ENCODE measurements at places on chromosomes 16 and 17.

GRCh38 chr16:54655121-54655590 lies 275.5 kb upstream of the IRX5 start:
- no peak for DNase-seq

- no peak for DNase-seq
Observed at GRCh38 chr16:69938981-69939820, 11.9 kb upstream of the CLEC18A start.

DNA sequence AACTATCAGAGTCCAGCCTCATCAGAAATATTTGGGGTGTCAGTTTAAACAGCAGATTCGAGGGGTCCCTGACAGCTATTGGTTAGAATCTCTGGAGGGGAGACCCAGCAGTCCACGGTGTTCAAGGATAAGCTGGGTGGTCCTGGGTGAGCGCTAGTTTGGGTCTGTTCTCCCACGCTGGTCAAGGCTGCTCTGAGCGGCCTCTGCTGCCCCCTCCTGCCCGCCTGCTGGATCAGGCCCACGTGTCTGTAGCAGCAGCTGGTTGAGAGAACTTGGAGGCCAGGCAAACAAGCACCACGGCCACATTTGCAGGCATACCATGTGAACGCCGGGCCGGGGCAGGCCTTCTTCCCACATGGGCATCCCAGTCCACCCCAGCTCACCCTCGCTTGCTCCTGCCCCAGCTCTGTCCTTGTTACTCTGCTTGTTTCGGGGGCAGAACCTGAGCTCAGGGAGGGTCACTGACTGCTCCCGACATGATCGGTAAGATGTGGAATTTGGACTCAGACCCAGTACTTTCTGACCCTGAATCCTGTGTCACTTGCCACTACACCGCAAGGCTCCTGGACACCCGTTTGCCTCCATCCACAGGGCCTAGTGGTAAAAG lies 7.4 kb downstream of the FOXF1 start:
- DNase-seq: no peak

GRCh38 chr16:70522216-70523075 lies 908 bp downstream of the COG4 start:
- no peak for DNase-seq

DNA sequence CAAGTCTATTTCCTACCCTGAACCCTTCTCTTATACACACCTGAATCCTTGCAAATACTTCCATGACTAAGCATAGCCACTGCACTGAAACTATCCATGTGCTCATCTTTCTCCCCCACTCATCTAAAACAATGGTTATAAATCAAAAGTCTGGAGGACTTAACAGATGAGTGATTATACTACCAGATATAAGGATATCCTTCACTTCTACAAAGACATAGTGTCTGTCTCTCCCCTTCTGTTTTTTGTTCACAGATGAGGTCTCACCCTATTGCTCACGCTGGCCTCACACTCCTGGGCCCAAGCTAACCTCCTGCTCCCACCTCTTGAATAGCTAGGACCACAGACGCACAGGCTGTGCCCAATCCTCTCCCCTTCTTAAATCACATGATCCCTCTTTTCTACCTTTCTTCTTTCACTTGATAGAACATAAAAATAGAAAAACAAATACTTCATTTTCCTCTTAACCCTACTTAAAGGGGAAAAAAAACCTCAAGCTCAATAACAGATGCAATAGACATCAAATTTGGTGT lies 19.2 kb downstream of the CEP112 start:
- no peak for DNase-seq

- DNase-seq: no peak
Observed at GRCh38 chr16:82672676-82673075, 45.9 kb downstream of the CDH13 start.

DNA sequence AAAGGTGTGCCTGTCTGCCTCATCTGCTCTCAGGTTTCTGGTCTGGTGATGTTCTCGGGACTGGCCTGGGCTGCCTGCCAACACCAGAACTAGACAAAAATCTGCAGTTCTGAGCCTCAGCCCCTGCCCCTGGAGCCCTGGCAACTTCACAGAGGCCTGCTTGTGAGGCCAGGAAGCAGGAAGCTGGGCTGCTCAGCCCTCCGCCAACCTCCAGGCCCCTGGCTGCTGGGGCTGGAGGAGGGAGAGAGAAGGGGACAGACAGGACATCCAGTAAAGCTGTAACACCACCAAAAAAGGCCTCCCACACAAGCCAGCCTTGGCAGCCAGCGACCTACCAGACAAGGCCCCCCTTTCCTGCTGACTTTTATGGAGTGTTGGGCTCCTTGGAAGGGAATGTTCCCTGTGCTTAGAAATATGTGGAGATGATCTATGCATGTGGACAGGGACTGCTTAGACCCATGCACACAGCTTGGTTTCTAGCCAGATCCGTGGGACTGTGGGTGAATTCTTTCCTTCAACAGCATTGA lies 157.6 kb downstream of the XYLT1 start:
- DNase-seq: no peak

DNA sequence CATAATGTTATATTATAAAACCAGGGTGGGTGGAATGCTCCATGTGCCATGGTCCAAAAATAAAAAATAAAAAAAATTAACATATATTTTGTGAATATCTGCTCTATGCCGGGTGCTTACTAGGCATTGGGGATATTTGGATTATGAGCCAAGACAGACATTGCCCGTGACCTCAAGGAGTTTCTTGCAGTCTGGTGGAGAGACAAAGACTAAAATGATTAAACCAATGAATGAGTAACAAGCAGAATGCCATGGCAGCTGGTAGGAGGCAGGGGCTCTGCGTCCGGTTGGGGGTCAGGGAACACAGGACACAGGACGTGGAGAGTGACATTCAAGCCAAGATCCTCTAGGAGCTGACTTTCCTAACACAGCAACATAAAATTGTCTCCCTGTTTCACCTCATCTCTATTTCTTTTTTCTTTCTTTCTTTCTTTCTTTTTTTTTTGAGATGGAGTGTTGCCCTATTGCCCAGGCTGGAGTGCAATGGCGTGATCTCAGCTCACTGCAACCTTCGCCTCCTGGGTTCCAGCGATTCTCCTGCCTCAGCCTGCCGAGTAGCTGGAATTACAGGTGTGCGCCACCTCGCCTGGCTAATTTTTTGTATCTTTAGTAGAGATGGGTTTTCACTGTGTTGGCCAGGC lies 35.4 kb downstream of the RGS9 start:
- DNase-seq: no peak

GRCh38 chr17:36011201-36011600 lies 6.6 kb downstream of the CCL23 start:
- no peak for DNase-seq

- DNase-seq: no peak
Observed at GRCh38 chr16:27238016-27238587, 30.5 kb downstream of the NSMCE1 start.

DNA sequence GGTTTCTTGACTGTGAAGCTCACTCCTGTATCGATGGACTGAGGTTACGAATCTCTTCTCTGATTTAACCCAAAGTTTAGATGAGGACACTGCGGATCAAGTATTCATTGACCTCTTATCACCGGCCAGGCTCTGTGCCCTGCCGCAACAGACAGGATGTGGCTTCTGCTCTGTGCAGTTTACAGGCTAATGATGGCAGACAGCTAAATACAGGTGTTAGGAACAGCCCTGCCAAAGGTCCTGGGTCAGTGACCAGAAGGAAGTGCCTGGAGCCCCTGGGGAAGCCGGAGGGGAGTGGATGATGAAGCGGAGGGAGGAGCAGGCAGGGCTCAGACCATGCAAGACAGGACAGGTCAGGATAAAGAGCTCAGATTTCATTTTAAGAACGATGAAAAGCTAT lies 44.4 kb downstream of the HAPSTR1 start:
- no peak for DNase-seq

DNA sequence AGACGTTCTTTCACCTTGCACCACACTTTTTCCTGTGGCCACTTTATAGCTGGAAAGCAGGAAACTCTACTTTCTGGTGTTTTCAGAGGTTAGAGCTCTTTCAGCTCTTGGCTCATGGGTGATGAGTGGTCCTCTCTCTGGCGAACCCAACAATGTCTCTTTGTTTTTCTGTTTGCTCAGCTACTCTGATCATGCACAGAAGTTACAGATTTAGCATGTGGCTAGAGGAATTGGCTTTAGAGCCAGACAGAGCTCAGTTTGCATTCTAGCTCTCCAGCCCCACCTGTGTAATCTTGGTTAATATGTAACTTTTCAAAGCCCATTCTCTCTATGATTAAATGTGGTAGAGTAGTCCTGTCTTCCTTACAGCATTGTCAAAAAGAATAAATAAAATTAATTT lies 225.2 kb downstream of the HAPSTR1 start:
- no peak for DNase-seq

DNA sequence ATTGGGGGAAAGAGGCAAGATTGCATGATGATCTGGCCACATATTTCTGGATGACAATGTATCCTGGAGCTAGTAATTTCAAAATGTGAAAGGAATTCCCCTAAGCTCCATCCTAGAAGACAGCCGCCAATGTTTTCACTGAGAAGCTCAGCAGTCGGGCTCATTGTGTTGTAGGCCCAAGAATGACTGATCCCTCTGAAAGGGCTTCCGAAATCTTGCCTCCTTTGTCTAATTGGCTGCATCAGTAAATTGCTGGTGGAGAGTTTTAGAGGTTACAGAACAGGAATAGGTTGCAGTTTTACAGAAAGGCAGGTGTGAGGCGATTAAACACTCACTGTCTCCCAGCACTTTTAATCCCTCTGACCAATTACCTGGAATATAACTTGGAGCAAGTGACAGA lies 464.1 kb upstream of the SALL1 start:
- no peak for DNase-seq

DNA sequence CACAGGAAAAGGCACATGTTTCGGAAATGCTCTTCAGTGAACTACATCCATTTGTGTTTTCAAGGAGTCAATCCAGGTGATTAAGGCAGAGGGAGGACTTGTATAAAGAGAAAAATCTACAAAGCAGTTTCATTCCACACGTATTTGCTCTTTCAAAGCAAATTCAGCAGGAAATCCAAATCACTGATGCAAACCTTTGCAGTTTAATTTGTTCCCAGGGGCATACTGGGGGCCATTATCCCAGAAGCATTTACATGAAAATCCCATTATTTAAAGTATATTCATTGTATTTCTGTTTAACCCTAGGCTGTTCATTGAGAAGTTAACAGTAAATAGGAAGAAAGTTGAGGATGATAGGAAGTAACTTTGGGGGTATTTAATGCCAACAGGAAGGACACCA lies 147.9 kb downstream of the PMP22 start:
- no peak for DNase-seq

DNA sequence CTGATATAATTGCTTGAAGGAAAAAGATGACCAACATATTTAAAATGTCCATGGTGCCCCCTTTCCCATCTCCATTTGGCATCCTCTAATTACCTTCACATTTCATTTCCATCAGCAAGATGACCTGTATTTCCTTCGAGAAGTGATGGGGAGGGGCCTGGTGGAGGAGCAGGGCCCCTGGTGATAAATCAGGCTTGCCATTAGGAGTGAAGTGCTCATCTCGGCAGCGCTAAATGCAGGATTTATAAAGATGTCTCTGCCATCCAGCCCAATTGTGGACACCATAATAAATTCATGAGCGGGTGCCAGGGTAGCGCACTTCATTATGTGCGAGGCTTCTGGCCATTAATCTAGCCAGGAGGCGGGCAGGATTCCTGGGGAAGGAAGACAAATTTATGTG lies 101.5 kb upstream of the IRX6 start:
- DNase-seq: no peak

DNA sequence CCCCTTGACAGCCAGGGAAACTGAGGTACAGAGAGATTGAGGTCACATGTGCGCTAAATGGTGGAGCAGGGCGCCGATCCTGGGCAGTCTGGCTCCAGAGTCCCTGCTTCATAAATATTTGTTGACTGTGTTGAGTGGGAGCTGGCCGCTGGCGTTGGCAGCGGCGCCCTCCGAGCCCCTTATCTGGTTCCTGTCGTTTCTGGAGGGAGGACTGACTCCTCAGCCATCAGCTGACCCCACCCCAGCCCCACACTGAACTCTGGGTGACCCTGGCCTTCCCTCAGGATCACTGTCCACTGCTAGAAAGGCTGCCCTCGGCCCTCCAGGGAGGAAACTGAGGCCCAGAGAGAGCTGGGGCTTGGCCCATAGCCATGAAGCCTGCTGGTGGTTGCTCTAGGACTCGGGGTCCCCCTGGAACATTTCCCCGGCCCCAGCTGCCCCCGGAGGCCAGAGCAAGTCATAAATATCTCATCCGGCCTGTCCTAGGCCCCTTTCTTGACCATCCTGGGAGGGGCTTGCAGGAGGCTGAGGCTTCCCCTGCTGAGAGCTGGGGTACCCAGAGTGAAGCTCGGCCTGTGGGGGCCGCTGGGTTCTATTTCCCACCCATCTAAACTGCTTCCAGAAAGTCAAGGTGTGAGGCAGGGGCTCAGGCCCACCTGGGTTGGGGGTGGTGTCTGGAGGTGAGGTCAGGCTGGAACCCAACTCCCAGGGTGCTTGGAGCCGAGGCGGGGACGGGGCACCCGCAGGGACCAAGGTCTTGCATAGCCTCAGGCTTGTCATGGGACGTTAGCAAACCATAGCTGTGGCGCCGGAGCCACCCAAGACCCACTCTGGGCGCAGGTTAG lies 51.7 kb upstream of the GSE1 start:
- no peak for DNase-seq

DNA sequence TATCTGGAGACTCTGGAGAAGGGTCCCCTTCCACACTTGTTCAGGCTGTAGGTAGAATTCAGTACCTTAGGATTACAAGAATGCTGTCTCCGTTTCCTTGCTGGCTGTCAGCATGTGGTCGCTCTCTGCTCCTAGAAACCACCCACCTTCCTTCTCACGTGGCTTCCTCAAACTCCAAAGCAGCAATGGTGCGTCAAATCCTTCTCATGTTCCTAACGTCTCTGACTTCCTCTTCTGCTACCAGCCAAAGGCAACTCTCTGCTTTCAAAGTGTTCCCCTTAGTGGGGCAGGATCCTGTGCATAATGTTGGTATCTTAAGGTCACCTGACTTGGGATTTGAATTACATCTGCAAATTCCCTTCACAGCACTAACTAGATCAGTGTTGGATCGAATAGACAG lies 30.9 kb upstream of the DYNLRB2 start:
- DNase-seq: no peak

- DNase-seq: no peak
Observed at GRCh38 chr16:22692916-22693637, 120.9 kb upstream of the HS3ST2 start.

DNA sequence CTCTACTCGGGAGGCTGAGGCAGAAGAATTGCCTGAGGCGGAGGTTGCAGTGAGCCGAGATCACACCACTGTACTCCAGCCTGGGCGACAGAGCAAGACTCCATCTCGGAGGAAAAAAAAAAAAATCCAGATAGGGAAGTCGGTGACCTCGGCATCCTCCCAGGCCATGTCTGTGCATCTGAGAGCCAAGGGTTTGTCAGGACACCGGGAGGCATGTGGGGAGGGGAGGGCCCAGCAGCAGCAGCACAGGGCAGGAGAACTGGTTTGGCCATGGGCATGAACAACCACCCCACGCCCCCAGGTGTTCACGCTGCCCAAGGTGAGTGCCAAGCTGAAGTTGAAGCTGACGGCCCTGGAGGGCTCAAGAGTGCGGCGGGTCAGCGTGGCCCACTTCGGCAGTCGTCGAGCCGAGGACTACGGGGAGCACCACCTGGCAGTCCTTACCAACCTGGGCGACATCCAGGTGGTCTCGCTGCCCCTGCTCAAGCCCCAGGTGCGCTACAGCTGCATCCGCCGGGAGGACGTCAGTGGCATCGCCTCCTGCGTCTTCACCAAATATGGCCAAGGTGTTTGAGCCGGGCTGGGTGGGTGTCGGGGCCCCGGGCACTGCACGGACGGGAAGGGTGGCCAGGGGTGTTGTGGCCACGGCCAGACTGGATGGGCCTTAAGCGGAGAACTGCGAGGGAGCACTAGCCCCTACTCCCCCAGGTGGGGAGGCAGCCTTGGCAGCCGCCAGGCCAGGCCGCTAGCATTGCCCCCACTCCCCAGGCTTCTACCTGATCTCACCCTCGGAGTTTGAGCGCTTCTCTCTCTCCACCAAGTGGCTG lies 14.7 kb upstream of the MYO15B start:
- no peak for DNase-seq

All from stimulated activated CD4-positive, alpha-beta T cell treated with anti-CD3 and anti-CD28 coated beads, Interleukin-15, amount 100 ng/mL, for 1 hour (primary cell).